ENCODE measurements at places on chromosomes 6 and 20.

DNA sequence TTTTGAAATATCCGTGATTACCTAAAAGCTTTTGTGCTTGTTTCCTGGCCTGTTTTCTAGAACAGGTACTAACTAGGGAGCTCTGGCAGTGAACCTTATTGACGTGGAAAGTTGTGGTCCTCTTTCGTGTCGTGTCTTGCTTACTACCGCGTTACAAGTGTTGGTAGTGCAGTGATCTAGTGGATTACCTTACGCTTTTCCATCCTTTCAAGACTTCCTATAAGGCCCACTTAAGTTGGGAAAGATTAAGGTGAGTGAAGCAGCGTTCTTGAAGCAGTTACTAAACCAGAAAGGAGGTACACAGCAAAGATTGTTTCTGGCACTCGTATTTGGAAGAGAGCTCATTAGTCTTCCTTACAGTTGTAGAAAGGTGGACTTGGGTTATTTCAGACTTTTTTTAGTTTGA lies 1.9 kb downstream of the PNRC1 start:
- DNase-seq: no peak

- DNase-seq: no peak
Measured at GRCh38 chr6:134502614-134503549, 185.0 kb upstream of the SGK1 start.

DNA sequence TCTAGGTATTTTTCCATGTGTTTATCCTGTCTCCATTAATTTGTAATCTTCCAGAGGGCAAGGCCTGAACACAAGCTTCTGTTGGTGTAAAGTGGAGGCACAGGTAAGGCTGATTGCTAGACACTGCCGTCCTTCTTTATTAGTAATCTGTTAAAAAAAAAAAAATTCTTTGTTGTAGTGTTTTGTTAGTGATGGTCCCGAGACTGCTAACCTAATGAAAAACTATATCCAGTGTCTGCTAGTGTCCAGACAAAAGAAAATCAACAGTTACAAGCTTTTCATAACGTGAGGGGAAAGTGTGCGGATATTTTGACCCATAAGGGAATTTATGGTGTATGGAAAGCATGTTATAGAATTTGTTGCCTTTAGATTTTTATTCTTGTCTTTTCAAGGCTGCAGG lies 4.2 kb upstream of the HIVEP1 start:
- no peak for DNase-seq

- DNase-seq: no peak
Measured at GRCh38 chr6:11475016-11475415, 62.5 kb upstream of the TMEM170B start.

DNA sequence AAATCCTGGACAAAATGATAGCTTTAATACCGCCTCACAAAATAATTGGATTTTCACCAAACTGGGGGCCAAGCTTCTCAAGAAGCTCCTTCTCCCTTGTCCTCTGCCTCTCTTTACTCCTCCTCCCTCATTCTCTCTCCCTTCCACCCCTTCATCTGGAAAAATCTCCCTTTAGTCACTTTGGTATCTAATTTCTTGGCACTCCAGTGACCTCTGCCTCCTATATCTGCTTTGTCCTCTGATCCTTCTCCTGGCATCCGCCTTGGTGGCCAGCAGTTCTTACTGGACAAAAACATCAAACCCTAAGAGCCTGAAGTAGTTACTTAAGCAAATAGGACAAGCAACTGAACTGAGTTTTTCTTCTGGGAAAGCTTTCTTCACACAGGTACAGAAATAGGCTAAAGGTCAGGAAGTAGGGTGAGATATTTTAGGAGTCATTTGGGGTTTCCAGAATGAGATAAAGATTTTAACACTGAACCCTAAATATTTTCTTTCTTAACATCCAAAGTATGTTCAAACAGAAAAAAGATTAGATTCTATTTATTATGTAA lies 220.7 kb downstream of the ARHGAP18 start:
- DNase-seq: no peak

DNA sequence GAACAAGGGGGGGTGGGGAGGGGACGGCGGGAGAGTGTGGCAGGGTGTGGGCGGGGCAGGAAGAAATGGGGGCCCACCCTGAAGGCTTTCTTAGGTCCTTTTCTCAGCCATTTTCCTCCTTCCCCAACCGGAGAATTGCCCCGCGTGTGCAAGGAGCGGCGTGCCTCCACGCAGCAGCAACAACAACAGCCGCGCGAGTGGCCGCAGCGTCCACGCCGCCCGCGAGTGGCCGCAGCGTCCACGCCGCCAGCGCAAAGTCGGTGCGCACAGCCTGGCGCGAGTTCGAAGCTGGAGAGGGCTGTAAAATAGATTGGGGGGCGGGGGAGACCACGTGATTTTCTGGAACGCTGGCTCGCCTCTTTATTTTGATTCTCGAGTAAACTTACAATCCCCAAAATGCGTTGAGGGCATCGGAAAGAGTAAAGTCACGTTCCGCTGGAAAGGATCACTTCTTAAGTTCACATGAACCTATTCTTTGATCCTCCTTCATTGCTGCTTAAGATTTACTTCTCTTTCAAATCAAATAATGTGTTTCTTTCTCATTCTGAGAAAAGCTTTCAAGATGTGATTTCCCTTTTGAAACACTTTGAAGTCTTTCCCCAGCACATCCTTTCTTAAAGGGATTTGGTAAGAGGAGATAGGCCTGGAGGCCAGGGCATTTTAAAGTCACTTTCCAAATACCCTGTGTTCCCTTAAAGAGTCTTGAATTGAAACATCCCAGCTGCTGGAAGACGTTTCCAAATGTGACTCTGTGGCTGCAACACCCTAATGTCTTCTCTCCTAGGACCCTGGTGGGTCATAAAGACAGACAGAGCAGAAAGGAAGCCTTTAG lies 66.7 kb upstream of the ZNF217 start:
- DNase-seq: peak; percentile 69

- no peak for DNase-seq
Measured at GRCh38 chr20:4226330-4227084, 211.1 kb upstream of the RNF24 start.

DNA sequence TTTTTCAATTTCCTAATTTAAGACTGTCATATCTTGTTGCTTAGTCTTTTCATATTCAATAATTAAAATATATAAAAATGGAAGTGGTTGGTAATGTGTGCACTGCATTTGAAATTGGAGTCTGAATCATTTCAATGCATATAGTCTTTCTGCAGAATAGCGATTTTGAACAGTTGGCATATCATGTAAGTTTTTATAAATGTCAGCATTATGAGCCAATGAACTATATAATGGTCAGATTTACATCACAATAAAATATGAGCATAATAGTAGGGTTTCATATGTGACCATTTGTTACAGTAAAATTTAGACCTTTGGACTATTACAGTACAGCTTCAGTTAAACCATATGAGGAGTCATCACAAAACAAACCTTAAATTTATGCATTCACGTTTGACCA lies 4.3 kb downstream of the RAB32 start:
- no peak for DNase-seq

DNA sequence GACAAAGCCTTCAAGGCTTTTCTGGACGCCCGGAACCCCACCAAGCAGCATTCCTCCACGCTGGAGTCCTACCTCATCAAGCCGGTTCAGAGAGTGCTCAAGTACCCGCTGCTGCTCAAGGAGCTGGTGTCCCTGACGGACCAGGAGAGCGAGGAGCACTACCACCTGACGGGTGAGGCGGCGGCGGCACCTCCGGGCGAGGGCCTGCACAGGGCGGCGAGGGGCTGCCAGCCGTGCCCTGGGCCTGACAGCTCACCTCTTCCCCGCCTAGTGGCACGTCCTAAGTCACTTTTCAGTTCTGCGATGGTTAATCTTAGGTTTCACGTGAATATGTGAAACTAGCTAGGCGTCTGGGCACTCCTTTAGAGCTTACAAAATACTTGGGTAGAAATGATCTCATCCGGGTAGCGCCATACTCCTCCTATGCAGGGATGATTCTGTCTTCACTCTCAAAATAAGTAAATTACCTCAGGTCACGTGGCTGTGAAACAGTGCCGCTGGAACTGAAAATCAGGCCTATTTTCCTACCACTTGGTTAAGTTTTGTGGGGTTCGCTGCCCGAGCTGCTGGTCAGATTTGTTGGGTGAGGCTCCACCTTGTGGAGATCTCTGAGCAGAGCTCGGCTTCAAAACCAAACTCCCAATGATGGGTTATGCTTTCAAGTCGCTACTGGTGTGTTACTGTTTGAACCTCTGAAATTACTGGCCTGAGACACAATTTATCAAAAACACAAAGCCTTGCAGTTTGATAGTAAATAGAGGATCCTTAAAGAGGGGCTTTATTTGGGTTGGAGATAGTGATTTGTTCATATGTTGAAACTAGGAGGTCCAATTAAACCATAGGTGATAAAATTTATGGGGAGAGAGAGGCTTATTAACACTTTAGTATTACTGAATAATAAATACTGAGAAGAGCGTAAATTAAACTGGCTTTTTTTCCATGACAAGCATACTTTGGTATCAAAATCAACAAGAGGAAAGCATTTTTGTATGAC lies 15.5 kb upstream of the CLDN20 start:
- no peak for DNase-seq

DNA sequence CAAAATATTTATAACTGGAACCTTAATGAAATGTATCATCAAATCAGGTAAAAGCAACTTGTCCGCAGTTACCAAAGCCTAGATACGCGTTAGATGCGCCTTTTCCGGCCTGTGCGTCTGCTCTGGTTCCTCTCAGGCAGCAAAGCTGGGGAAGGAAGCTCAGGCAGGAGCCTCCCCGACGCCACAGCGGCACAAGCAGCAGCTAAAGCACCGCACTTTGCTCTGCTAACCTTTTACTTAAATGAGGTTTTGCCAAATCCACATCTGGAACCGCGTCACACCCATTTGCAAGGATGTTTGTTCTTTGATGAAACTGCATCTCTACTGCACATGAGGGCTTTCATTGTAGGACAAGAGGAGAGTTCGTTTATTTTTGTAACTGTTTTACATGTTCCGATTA lies 36.8 kb downstream of the THBS2 start:
- DNase-seq: no peak

DNA sequence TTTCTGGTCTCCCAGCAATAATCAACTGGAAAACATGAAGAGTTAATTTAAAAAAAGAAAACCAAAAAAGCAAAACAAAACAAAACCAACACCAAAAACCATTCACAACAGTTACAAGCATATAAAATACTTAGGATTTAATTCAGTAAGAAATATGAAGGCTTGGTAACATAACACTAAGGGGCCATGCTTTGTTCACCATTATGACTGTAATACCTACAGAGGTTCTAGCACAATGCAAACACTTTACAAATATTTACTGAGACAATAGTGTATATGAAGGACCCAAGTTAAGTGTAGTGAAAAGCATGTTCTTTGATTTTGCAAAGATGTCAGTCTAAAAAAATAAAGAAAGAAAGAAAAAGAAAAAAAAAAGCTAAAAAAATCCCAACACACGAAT lies 109.8 kb upstream of the EMILIN3 start:
- DNase-seq: no peak

GRCh38 chr6:48957781-48958180 lies 505.3 kb downstream of the MMUT start:
- DNase-seq: no peak

DNA sequence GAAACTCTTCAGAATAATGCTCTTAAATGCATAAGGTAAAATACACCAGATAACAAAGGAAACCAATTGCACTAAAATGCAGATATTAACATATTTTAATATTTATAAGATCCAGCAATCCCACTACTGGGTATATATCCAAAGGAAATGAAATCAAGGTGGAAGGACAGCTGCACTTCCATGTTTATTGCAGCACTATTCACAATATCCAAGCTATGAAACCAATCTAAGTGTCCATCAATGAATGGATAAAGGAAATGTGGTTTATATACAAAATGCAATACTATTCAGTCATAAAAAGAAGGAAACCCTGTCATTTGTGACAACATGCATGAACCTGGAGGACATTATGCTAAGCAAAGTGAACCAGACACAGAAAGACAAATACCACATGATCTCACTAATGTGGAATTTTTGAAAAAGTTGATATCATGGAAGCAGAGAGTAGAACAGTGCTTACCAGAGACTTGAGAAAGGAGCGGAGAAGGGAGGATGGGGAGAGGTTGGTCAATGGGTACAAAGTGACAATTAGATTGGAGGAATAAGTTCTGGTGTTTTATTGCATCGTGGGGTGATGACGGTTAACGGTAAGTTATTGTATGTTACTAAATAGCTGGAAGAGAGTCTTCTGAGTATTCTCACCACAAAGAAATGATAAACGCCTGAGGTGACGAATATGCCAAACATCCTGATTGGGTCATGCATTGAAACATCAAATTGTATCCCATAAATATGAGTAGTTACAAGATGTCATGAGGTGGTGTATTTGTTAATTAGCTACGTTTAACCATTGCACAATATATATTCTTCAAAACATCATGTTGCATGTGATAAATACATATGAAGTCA lies 37.9 kb upstream of the RNF24 start:
- DNase-seq: no peak

DNA sequence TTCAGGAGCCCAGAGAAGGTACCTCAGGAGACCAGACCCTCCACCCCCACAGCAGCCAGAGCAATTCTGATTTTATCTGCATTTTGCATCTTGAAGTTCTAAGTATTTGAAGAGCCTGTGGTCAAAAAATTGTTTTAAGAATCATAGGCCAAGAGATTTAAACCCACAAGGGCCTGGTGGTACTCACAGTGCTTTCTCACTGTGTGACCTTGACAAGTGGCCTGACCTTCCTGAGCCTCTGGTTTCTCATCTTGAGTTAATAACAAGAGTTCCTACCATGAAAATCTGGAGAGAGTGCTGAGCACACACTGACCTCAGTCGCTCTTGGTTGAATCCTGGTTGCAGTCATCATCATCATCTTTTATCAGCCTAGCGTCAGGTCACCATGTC lies 45.4 kb upstream of the ID1 start:
- no peak for DNase-seq

DNA sequence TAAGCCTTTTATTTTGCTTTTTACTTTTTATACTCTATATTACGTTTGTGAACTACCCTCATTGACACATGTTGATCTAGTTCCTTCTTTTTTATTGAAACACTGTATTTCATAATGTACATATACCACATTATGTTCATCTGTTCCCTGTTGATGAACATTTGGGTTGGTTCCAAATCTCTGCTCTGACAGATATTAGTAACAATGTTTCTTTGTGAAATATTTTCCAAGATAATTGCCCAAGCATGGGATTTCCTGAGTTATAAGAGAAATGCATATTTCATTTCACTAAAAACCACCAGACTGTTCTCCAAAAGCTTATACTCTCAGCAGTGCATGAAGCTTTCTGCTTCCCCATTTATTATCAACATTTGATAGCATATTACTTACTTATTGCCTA lies 44.2 kb upstream of the TNFRSF21 start:
- DNase-seq: no peak

DNA sequence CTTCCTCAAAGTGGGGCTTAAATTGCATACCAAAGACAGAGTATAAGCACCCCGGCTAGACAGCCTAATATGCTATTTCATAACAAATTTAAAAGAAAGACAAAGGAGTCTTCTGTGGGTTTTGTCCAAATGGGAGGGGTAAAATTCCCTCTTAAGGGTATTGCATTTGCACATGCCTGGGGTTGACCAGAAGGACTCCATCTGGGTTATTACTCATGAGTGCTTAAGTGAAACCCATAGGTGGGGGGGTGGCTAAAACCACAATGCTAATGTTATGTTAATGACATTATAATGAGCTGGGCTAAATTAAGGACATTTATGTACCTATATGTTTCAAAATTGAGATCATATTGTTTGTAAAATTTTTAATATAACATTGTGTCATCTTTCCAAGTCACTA lies 15.0 kb downstream of the IMPG1 start:
- no peak for DNase-seq

- no peak for DNase-seq
Measured at GRCh38 chr6:156449128-156449527, 328.1 kb upstream of the ARID1B start.

GRCh38 chr20:49320460-49320859 lies 42.6 kb upstream of the ZNFX1 start:
- DNase-seq: no peak
